ENCODE measurements at places on chromosomes 3 and 15.

DNA sequence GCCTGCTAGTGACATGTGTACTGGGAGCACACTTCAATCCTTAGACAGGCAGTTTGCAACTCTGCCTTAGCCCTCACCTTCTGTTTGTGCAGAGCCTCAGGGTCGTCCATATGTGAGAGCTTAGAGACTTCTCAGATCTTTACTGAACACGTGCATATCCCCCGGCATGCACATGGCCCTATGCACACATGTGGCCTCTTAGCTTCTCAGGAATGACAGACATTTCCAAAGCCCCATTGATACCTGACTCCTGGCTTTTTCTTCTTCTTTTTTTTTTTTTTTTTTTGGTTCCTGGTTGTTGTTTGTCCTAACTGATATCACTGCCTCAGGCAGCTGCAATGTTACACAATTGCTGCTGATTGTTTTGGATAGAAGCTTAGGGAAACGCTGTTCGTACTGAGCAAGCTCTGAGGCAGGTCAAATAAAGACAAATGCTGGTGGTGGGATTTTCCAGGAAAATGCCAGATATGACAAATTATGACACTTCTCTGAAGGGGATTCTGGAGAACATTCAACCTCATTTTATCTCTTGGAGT, 107.2 kb upstream of the RGMA start:
- no peak for DNase-seq

- no peak for DNase-seq
Observed at GRCh38 chr3:35187908-35188307, 451.4 kb upstream of the ARPP21 start.

GRCh38 chr15:80019168-80019745, 40.2 kb upstream of the ZFAND6 start:
- DNase-seq: no peak

DNA sequence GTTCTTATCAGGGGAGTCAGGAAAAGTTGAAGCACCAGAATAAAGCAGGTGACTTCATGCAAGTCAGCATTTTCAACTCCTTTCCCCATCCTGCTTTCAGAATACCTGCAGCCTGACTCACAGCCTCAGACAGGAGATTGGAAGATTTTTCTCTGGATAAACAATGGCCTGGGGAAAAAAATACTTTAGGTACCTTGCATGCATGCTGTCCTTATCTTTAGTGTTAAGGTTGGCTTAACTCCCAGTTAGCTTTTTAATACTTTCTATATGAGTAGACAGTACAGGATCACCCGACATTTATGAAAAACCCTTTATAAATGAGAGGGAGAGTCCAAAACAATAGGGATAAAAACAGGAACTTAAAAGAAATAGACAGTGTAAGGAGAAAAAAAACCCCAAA, 53.6 kb downstream of the PAK2 start:
- no peak for DNase-seq
